ENCODE measurements at places on chromosomes 2 and 18.

DNA sequence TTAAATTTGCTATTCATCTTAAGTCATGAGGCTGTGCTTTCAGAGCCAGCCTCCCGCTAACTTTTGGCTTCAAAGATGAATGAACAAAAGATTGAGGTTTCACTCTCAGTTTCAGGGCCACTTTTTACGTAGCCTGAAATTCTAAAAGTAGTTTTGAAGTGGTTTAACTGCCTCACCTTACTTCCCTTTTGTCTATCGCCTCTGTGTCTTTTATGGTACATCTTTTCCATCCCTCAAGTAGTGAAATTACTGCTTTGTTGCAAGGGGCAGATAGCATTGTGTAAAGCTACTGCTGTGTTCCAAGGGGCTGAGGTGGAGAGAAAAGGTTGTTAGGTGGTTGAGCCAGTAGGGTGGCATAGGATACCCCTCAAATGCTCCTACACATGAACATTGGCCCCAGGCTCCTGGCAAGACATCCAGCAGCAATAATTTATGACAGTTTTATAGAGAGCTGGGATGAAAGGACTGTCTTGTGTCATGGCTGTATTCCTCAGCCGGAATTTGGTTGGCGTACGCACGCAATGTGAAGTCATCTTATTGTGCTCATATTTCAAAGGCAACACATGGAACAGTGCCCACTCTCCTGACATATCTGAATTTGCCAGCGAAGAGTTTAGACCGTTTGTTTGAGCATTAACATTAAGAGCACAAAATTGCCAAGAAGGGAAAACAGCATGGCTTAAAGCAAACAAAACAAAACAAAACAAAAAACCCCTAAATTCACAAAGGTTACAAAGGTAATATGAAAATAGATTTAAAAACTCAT, 32.2 kb downstream of the QPCT start:
- no peaks in the 10 kb centered on the region for H3K36me3 ChIP-seq
- DNase-seq = no peak
- peaks cover 49% of the 10 kb centered on the region for H3K27me3 ChIP-seq

DNA sequence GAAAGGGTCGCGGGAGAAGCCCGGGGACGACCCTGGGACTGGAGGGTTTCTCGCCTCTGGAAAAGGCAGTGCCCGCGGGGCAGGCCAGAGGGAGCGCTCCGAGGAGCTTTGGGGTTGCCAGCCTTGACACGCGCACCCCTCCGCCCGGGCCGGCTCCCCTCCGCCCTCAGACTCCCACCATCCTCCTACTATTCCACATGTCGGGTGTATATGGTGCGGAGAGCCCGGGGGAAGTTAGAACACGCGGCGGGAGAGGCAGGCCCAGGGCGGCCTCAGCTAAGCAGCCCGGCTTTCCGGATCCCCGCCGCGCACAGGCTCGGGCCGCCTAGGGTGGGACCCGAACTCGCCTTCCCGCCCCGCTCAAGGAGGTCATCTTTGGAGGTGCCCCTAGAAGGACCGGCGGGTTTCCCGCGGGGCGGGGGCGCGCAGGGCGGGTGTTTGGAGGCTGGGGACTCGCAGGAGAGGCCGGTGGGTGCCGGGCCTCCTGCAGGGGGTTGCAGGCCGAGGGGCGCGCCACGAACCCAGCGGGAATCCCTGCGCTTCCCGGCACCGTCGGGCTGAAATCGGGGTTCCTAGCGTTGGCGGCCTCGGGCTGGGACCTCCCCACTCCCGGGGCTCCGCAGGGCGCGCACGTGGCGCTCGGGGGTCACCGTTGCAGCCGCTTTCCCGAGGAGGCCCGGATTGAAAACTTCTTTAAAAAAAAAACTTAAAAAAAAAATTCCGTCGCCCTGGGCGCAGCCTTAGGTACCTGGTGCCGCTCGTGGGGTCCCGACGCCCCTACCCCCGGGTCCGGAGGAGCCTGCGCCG, 3.7 kb downstream of the NFATC1 start:
- no peaks in the 10 kb centered on the region for H3K36me3 ChIP-seq
- peaks cover 39% of the 10 kb centered on the region for H3K4me1 ChIP-seq
- H3K27ac ChIP-seq = peak overlapping the region; percentile 94

GRCh38 chr2:231685349-231686191, 22.8 kb upstream of the PTMA start:
- peaks cover 12% of the 10 kb centered on the region for H3K4me1 ChIP-seq
- H3K4me3 ChIP-seq = no peak overlapping the region
- no peak for DNase-seq

DNA sequence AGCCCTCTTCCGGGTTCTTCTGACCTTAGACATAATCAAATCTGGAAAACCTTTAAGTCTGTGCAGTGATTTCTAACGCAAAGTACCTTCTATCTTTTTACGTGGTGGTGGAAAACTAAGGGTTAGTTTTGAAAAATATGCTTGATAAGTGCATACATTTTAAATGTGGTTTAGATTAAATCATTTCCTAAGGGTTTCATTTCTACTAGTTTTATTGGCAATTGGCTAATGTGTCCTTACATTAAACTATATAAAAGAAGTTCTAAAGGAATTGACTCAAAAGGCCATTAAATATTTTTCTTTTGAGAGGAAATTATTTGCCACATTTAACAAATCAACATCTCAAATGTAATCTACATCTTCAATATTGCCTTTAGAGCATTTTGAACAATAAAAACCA, 268.3 kb upstream of the THUMPD2 start:
- no peaks in the 10 kb centered on the region for H3K36me3 ChIP-seq
- no peak overlapping the region for H3K27ac ChIP-seq
- no peak overlapping the region for H3K4me3 ChIP-seq
- no peaks in the 10 kb centered on the region for H3K27me3 ChIP-seq
- no peak for DNase-seq

- no peaks in the 10 kb centered on the region for H3K27me3 ChIP-seq
Observed at GRCh38 chr2:99977966-99978365, 164.4 kb downstream of the AFF3 start.

DNA sequence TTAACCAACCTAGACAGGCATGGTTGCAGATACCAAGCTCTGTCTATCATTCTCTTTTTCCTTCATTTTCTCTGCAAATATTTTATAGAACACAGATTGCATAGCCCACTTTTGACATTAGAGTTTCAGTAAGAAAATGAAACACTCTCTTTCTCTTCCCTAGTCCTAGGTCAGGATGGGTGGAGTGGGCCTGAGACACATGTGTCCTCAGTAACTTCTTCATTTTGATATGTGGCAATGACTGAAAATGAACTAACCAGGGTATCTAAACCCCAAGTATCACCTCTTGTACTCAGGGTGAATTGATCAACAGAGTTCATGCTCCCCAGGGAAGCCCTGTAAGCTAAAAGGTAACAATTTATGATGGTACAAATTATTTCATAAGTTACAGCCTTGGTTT, 37.0 kb upstream of the KYNU start:
- no peak for DNase-seq
- H3K4me1 ChIP-seq = no peaks in the 10 kb centered on the region
- H3K36me3 ChIP-seq = no peaks in the 10 kb centered on the region
- no peak overlapping the region for H3K4me3 ChIP-seq
